ENCODE measurements at places on chromosomes 6 and 20. TPM values are rescaled to one million over a fixed set of nuclear protein-coding genes. Genes with fewer than 3 reads are reported as not detected.

DNA sequence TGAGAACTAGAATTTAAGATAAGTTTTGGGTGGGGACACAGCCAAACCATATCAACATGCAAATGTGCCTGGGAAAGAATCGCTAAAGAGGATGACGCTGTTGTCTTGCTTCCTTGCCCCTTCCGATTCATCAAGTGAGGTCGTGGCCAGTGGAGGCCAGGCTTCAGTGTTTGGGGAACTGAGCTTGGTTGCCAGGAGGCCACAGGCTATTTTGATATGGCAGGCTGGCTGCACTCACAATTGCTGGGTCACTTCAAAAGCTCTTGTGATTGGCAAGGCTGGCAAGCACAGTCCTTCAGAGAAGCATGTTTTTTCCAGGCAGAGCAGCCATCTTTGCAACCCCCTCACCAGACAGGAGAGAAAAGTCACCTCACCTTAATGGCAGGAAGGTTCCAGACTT lies 45.8 kb downstream of the SAMD5 start:
- H3K4me3 ChIP-seq, result no peak overlapping the region
- H3K27me3 ChIP-seq, result no peaks in the 10 kb centered on the region
- no peak overlapping the region for H3K27ac ChIP-seq
- no peaks in the 10 kb centered on the region for H3K36me3 ChIP-seq
- no peaks in the 10 kb centered on the region for H3K4me1 ChIP-seq
- DNase-seq, result no peak

DNA sequence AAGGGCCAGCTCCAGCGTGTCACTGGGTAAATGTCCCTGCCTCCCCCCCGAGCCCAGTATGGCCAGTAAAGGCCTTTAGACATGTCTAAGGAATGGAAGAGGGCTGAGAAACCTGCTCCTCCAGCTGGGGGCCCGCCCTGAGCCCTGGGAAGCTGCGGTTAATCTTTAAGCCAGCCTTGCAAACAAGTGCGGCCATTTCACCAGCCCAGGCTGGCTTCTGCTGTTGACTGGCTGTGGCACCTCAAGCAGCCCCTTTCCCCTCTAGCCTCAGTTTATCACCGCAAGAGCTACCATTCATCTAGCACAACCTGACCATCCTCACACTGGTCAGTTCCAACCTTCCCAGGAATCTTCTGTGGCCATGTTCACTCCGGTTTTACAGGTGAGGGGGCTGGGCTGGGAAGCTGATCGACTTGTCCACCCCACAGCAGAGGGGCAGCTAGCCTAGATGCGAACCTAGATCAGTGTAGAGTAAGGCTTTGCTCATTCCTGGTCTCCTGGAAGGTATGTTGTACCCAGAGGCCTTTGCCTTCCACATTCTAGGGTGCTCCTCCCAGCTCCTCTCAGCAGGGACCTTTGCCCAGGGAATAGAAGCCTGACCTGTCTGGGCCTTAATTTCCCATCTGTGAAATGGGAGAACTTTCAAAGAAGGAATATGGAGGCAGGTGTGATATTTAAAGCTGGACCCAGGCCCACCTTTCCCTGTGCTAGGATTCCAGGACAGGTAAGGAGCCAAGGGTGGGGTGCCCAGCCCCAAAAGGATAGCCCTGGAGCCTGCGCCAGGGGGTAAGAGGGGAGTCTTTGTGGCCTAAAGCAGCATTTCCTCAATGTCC lies 1.2 kb upstream of the SRC start:
- DNase-seq, result no peak
- no peaks in the 10 kb centered on the region for H3K36me3 ChIP-seq
- H3K4me3 ChIP-seq, result peak overlapping the region; percentile 69

GRCh38 chr6:14542670-14543366 lies 425.2 kb downstream of the CD83 start:
- H3K27me3 ChIP-seq, result no peaks in the 10 kb centered on the region
- H3K4me3 ChIP-seq, result no peak overlapping the region
- H3K36me3 ChIP-seq, result no peaks in the 10 kb centered on the region
- peaks cover 22% of the 10 kb centered on the region for H3K4me1 ChIP-seq

- no peaks in the 10 kb centered on the region for H3K27me3 ChIP-seq
- no peak overlapping the region for H3K27ac ChIP-seq
- peaks cover 9% of the 10 kb centered on the region for H3K4me1 ChIP-seq
- no peak for DNase-seq
- H3K4me3 ChIP-seq, result no peak overlapping the region
- H3K36me3 ChIP-seq, result peaks cover 35% of the 10 kb centered on the region
Measured at GRCh38 chr6:57183336-57183735, 11.2 kb downstream of the BAG2 start.

Gene HCRTR2
- total RNA-seq, result not detected

DNA sequence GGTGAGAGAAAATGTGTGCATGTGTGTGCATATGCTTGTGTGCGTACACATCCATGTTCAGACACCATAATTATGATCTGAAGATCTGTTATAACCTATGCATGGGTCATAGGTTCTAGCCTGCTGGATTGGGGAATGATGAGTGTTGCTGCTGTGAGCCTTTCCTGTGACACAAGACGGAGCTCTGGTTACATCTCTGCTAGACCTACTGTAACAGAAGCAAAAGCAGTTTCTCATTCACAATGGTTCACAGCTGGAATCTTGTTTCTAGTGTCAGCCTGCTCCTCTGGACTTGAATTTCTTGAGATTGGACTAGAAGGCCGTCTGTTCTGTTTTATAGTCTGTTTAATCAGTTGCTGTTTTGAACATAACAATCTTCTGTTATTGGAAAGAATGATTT lies 40.1 kb downstream of the DEFB114 start:
- H3K4me1 ChIP-seq, result no peaks in the 10 kb centered on the region
- DNase-seq, result no peak
- no peaks in the 10 kb centered on the region for H3K36me3 ChIP-seq
- H3K27ac ChIP-seq, result no peak overlapping the region
- no peak overlapping the region for H3K4me3 ChIP-seq
- no peaks in the 10 kb centered on the region for H3K27me3 ChIP-seq

Gene CALHM5
- total RNA-seq, result not detected
